ENCODE measurements at places on chromosomes 12 and 14. TPM values are rescaled to one million over a fixed set of nuclear protein-coding genes. Genes with fewer than 3 reads are reported as not detected.

TAMALIN gene
- 9.9 TPM for polyA plus RNA-seq

EFS gene
- 21.5 TPM for polyA plus RNA-seq

RASSF8 gene
- polyA plus RNA-seq: 20.3 TPM

KCNC2 gene
- not detected for polyA plus RNA-seq

VASH1 gene
- polyA plus RNA-seq: 6.3 TPM

BCL11B gene
- polyA plus RNA-seq: 0.50 TPM

TTC5 gene
- polyA plus RNA-seq: 17.4 TPM

AKAP3 gene
- polyA plus RNA-seq: 1.3 TPM

B4GALNT3 gene
- polyA plus RNA-seq: 4.4 TPM

AQP6 gene
- polyA plus RNA-seq: not detected

TAS2R10 gene
- polyA plus RNA-seq: not detected

HPD gene
- polyA plus RNA-seq: 9.2 TPM

RPL10L gene
- not detected for polyA plus RNA-seq

Measured in hepatocyte (in vitro differentiated cells).